Foreskin fibroblast (primary cell): ENCODE measurements at places on chromosomes 7 and 10.
A peak's percentile ranks its signal among the peaks of the same experiment; 100 is the strongest.

GRCh38 chr10:10528563-10528910, 489.1 kb upstream of the CELF2 start:
- DNase-seq, result peak; percentile 28

GRCh38 chr10:72702868-72703581, 11.1 kb downstream of the MCU start:
- peak; percentile 47 for DNase-seq

- peak; percentile 53 for DNase-seq
Observed at GRCh38 chr10:117431160-117431559, 55.9 kb upstream of the PDZD8 start.

- no peak for DNase-seq
Observed at GRCh38 chr7:3150027-3150426, 106.4 kb upstream of the CARD11 start.

DNA sequence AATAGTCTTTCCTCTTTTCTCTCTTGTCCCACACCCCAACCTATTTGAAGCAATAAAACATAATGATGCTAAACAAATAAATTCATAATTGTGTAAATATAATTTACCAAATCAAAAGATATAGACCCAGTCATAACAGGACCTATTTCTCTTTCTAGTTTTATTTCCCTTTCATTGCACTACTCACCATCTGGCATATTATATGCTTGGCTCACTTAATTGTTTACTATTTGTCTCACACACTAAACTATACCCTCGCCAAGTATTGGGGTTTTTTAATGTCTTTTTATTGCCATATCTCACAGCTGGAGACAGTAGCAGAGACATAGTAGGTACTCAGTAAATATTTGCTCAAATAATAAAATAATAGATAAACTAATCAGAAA, 597.5 kb upstream of the PCDH15 start:
- no peak for DNase-seq

DNA sequence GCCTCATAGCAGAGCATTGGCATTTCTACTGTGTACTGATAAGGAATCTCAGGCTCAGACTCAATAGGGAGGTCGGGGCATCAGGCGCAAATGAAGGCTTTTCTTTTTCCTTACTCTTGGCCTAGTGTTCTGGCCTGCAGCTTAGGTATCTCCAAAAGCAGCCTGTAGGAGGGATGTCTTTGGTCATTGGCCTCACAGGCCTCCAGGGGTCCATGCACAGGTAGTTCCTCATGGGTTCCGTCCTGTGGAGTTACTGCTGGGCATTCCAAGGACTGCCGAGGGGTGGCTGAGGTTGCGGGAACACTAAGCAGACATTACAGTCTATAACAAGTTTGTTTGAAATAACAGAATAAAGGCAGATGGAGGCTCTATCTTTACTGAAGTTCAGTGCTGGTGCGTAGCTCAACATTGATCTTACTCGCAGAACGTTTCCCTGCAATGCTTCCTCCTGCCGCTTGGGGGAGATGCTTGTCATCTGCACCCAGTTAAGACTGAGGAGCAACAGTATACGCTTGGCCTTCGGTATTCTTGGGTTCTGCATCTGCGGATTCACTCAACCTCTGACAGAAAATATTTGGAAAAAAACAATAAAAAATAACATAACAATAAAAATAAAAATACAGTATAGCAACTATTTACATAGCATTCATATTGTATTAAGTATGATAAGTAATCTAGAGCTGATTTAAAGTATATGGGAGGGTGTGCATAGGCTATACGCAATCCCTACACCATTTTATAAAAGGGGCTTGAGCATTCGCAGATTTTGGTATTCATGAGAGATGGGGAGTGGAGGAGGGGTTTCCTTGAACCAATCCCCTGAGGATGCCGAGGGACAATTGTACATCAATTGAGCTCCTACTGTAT, 58.9 kb downstream of the SH2D4B start:
- peak; percentile 10 for DNase-seq
